NCI-H2171 (cell line): ENCODE measurements at places on chromosomes 5 and 9.

DNA sequence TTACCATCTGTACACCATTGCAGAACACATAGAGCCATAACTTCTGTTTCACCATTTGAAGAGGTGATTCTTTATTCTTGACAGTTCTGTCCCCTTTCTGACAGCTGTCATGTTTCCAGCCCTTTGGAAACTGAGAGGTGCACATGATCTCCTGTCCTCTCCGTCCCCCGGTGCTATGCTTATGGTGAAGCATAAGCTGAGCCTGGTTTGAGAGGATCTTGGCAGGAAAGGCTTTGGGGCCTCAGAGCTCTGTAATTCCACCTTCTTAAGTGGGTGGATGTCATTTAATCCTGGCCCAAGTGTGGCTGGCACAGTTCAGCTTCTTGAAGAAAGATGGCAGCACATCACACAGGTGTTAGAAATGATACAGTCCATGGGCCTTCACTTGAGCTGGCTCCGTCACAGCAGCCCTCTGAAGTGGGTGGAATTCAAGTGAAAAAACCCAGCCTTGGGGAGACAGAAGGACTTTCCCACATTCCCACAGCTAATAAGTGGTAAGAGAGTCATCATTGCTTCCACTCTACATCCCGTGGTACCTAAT lies 30.7 kb upstream of the GRPEL2 start:
- DNase-seq: no peak

DNA sequence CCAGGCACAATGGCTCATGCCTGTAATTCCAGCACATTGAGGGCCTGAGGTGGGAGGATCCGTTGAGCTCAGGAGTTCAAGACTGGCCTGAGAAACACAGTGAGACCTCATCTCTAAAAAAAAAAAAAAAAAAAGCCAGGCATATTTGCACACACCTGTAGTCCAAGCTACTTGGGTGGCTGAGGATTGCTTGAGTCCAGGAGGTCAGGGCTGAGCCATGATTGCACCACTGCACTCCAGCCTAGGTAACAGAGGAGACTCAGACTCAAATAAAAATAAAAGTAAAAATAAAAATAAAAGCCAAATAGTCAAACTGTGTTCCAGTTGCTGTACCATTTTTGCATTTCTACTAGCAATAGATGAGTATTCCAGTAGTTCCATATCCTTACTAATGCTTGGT lies 616.0 kb downstream of the KIF4B start:
- DNase-seq: no peak

DNA sequence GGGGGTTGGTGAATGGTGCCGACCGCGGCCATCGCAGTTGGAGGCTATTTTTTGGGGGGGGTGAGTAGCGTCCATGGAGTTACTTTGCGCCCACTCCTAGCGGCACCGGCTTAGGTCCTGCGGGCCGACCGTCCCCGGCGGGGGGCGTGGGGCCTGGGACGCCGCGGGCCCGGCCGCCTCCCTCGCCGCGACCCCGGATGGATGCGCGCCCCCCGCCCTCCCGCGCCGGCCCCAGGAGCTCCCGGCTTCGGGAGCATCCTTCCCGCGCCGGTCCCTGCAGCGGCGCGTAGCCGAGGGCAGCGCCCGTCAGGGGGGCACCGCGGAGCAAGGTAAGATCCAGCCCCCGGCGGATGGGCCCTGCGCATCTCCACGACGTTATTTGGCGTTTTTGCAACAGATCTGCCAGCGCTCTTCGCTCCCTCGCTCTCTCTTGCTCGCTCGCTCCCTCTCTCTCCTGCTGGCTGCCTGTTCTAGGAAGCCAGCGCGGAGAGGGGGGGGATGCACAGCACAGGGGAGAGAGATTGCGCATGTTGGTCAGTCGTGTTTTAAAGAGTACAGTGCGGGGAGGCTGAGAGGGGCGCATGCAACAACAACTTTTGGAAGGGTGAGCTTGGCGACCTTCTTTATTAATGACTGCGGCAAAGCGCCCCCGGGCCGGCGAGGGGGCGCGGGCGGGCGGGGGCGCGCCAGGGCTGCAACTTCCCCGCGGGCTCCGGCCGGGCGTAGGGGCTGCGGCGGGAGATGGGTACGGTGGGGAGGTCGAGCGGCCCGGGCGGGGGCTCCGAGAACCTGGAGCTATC lies 413 bp downstream of the JADE2 start:
- peak; percentile 33 for DNase-seq

DNA sequence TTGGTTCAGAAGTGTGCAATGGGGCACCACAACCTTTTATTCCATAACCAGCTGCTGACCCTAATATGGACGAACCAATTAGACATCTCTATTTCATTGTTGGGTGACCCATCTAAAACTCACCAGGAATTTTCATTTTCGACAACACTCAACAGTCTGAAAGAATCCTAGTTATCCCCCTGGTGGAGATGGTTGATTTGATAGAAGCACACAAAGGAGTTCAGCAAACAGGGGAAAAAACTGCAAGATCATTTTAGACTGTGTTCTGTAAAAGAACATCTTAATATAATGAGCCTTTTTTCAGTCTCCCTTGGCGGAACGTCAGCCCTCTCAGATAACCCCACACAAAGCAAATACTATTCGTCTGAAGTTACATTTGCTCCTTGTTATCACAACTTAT lies 367.4 kb downstream of the KIAA0825 start:
- no peak for DNase-seq

GRCh38 chr9:97064176-97064575 lies 25.2 kb upstream of the CTSV start:
- no peak for DNase-seq

DNA sequence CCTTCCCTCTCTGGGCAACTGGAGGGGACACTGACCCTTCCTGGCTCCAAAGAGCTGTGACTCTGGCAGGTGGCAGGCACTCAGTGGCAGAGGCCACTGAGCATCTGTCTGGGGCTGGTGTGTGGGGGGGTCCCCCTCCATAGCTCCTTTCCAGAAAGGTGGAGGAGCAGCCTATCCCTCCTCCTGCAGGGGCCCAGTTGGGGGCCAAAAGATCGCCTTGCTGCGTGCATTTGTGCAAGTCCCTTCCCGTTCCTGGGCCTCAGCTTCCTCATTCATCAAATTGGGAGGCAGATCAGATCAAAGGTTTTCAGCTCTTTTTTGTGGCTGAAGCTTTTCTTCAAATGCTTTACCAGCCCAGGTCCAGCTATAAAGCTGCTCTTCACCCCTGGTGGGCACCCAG lies 77.7 kb downstream of the NTNG2 start:
- DNase-seq: no peak

DNA sequence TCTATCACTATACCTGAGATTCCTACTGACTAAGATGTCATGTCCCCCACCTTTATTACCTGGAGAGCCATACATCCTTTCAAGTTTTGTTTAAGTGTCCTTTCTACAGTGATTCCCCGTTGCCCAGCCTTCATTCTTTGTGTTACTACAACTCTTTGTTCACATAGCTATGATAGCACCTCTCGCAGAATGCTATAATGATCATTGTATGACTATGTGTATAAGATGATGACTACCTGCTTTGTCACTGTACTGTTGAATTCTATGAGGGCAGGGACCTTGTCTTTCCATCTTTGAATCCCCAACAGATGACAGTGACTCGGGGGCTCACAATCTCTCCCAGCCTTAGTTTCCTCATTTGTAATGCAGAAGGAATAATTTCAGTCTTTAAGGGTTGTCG lies 361.2 kb downstream of the NPR3 start:
- DNase-seq: no peak

GRCh38 chr9:105757496-105758251 lies 63.3 kb downstream of the TMEM38B start:
- no peak for DNase-seq

DNA sequence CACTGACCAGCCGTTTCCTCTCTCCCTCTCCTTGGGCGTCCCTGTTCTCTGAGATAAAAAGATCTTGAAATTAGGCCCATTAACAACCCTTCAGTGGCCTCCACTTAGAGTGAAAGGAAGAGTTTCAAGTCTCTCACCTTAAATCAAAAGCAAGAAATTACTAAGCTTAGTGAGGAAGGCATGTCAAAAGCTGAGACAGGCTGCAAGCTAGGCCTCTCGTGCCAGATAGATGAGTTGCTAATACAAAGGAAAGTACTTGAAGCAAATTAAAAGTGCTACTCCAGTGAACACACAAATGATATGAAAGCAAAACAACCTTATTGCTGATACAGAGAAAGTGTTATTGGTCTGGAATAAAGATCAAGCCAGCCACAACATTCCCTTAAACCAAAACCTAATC lies 331.3 kb upstream of the SEMA6A start:
- no peak for DNase-seq

DNA sequence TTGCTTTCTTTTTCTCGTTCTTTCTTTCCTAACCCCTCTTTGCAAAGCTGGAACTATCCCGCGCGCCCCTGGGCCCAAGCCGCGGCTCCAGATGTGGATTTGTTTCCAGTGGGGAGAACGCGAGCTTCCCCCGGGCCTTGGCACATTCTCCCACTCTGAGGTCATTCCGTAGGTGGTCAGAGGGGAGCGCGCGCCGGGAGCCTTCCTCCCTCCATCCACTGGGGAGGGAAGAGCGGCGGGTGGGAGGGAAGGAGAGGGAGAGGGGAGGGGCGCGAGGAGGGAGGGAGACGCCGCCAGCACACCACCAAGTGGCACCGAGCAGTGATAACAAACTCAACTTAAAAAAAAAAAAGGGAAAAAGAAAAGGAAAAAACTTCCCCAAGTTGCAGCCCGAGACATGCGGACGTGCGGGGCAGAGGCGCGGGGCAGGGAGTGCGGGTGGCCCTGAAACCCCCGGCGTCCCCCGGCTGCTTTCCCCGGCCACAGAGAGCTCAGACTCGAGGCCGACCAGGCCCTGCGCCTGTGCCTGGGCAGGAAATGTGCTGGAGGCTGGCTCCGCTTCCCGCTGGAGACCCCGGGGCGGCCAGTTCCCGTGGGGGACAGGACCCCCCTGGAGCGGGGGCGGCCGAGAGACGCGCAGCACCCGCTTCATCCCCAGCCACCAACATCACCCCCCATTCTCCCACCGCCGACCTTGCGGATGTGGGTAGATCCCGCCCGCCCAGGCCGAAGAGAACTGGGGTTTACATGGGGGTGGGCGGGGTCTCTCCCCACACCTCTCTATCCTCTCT lies 3.1 kb downstream of the IER5L start:
- peak; percentile 53 for DNase-seq

GRCh38 chr5:136538534-136538933 lies 173.2 kb upstream of the TRPC7 start:
- no peak for DNase-seq

- DNase-seq: no peak
Observed at GRCh38 chr5:98798371-98798770, 24.9 kb downstream of the RGMB start.

- no peak for DNase-seq
Observed at GRCh38 chr5:73968729-73969128, 342.7 kb downstream of the ARHGEF28 start.

DNA sequence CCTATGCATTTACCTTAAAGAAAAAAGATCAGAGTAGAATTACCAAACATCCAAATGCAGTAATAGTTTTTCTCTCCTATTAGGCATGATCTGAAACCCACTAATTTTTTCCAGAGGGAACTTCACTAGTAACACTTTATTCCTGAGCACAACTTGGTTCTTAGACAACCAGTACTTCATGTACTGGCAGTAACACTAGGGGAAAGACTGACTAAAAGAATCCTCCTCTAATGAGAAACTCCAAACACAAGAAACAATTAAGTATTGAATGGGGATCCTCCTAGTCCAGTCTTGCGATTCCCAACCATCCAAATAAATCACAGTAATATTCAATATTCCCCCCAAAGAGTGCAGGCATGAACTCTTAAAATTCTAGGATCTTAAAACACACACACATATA lies 48.9 kb downstream of the ZNF608 start:
- DNase-seq: no peak

DNA sequence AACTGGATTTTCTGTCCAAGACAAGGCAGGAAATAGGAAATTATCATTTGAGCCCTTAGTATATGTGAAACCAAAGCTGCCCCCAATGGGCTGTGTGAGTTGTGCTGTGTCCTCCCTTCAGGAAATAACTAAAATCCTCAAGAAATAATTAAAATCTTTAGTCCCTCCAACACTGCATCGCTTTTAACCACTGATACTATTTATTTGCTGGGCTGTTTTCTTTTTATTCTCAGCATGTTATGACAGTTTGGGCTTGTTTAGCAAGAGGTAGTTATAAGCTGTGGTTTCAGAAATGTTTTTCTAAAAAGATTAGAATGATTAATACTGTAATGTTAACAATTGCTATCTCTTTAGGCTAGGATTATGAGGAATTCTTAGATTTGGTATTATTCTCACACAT lies 187.0 kb upstream of the KCNN2 start:
- no peak for DNase-seq

DNA sequence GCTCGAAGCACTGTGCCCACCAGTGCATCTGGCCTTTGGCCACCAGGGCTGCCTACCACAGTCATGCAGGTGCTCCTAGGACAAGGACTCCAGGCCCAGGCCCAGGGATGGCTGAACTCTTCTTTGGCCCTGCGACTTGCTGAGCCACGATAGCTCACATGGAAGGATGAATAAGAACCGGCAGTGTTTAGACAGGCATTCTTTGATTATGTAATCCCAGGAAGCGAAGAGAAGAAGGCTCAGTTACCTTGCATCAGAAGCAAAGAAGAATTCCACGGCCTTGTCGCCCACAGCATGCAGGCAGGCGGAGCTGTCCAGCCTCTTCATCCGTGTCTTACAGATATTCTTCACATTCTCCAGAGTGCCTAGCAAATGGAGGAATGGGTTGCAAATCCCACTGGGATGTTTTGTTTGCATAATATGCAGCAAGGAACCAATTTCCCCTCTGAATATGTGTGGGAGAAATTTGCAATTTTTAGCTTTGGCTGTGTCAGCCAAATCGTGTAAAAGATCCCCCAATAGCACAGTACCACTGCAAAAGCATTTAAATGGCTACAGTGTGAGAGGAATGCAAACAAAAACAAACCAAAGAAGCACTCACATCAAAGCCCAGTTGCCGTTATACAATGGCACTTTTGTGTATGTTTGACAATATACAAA lies 29.1 kb downstream of the GFPT2 start:
- DNase-seq: no peak

DNA sequence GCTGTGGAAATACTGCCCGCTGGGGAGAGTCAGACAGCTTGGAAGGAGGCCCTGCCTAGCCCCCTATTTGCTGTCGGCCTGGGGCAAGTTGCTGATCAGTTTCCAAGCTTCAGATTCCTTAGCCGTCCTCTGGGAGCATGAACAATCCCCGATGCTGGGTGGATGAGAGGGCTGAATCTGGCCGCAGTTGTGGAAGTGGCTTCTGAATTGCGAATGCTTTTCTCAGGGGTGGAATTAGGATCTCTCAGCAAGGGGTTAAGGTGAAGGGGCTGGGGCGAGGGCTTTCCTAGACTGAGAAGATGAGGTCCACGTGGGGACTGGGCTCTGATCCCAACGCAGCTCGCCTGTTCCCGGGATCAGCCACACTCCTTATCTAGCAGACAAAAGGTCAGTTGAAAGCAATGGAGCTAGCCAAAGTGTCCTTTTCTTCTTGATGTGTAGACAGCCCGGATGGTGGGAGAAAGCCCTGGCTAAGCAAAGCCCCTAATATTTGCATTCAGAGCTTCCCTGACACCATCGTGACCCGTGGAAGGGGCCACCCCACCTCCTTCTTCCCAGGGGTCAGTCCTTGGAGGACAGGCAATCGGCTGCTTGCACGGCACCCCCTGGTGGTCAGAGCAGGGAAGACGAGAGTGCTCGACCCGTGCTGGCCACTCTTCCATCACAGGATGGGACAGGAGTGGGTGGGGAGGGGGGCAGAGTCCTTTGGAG lies 54.9 kb downstream of the COL15A1 start:
- DNase-seq: no peak
